ENCODE measurements at places on chromosomes 7 and 10. TPM values are rescaled to one million over a fixed set of nuclear protein-coding genes. Genes with fewer than 3 reads are reported as not detected.

The PON1 gene
- total RNA-seq = not detected

The COL1A2 gene
- total RNA-seq = 15.3 TPM

The TFAM gene
- 39.0 TPM for total RNA-seq

The PNLIPRP2 gene
- not detected for total RNA-seq

The BPGM gene
- total RNA-seq = 20.3 TPM

The ZNF727 gene
- 0.14 TPM for total RNA-seq

The CNPY1 gene
- not detected for total RNA-seq

The H2BK1 gene
- not detected for total RNA-seq

The TASOR2 gene
- total RNA-seq = 82.4 TPM

The PDE6C gene
- total RNA-seq = not detected

The OR2A12 gene
- not detected for total RNA-seq

The HDAC9 gene
- 2.7 TPM for total RNA-seq

The SEC61A2 gene
- total RNA-seq = 12.3 TPM

Measured in dermis blood vessel endothelial cell (primary cell).